Right renal pelvis (tissue), 4 donors: ENCODE measurements at places on chromosomes 5 and 9.

DNA sequence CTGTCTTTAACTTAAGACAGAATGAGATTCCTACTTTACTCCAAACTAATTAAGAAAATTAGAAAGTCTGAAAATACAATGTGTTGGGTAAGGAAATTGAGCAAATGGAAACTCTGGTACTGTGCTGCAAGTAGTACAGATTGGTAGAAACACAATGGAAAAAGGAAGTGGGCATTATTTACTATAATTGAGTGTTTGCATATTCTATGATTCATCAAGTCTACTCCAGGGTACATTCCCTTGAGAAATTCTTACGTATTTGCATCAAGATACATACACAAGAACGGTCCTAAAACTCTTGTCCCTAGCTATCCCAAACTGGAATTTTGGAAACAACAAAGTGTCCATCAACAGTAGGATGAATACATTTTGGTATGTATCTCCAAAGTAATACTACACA is 123.5 kb upstream of the TARS1 start:
- no peak for DNase-seq

DNA sequence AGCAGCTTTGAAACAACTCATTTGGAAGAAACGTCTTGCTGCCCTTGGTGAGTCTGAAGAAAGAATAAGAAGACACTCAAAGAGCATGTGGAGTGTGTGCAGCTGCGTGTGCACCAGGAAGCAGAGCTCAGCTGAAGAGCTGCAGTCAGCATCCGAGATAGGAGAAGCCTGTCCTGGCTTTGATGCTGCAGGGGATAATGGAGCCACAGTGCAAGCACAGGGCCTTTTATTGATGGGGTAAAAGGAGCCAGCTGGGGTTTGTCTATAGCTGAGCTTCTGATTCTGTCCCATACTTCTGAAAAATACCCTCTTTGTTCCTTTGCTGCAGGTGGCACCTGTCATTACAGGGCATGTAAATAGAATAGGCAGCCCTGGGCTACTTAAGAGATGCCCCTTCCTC is 375.7 kb upstream of the ZNF462 start:
- DNase-seq: no peak

GRCh38 chr5:44821164-44821563 is 12.4 kb downstream of the MRPS30 start:
- no peak for DNase-seq

GRCh38 chr9:11701706-11702105 is 991.5 kb upstream of the TYRP1 start:
- no peak for DNase-seq

DNA sequence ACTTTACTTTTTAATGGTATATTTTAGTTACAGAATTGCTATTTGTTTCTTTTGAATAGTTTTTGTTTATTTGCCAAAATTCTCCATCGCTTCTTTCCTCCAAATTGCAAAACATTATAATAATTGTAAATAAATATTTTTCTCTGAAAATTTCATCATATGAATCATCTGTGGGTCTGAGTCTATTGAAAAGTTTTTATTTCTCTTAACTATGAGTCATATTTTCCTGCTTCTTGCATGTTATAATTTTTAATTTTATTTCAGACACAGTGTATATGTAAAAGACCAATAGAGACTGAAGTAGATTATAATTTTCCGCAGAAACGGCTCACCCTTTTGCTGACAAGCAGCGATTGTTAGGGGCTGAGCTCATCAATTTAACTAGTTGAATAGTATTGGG is 279.1 kb upstream of the IL12B start:
- no peak for DNase-seq

- DNase-seq: peak; percentile 40
These were observed 341.8 kb downstream of the NFIB start for GRCh38 chr9:13971966-13972655.
